ENCODE measurements at places on chromosomes 4 and X. TPM values are rescaled to one million over a fixed set of nuclear protein-coding genes. Genes with fewer than 3 reads are reported as not detected.

- DNase-seq = peak; percentile 82
Observed at GRCh38 chr4:16969696-16970135, 71.3 kb upstream of the LDB2 start.

MED12 gene
- total RNA-seq = 49.2 TPM

TMEM156 gene
- not detected for total RNA-seq

ZFYVE28 gene
- total RNA-seq = 21.3 TPM

- DNase-seq = no peak
Observed at GRCh38 chr4:85477534-85477933, 2.6 kb downstream of the ARHGAP24 start.

- DNase-seq = no peak
Observed at GRCh38 chr4:75671802-75672421, 1.3 kb downstream of the G3BP2 start.

DNA sequence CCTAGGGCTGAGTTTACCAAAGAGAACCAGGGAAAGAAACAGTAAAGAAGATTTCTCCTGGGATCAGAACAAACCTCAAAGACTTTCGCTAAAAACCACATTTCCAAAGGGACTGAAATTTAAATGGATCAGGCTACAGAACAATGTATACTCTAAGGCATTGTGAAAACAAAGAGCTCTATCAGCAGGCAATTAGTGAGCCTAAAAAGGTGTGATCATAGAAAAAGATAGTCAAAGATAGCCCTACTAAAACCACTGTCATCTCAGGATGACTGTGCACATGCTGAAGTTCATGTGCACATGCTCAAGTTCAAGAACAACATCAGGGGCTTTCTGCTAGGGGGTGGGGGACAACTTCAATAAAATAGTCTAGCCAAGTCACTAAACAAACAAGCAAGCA lies 12.9 kb upstream of the SMIM10L2A start:
- DNase-seq = no peak

PRDM5 gene
- 12.0 TPM for total RNA-seq

GPR143 gene
- 10.6 TPM for total RNA-seq

SORBS2 gene
- 17.4 TPM for total RNA-seq

ADH4 gene
- total RNA-seq = 0.89 TPM

DNA sequence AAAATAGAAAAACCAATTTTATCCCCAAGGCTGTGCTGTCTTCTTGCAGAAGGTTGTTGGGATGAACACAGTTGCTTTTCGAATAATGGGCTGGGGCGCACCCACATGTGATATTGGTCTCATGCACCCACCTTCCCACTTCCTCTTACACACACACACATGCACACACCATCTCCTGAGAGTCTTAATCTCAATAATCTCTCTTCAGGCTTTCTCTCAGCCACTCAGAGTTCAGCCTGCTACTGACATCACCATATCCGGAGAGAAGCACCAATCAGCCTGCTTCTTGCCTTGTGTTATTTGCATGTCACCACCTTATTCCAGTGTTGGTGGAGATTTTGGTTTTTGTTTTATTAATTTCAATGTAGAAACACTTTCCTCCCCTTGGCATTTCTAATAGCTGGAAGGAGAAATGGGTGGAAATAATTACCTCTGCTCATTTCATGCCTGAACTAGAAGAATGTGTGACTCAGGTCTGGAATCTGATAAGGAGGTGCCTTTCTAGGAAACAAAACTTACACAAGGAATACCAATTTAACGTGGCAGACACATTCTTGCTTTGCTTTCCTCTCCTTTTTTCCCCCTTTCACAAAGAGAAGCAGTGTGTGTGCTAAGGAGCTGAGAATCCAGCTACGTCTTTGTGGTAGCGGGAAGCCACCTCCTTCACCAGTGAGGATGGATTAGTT lies 400.2 kb downstream of the MID1IP1 start:
- DNase-seq = no peak

DNA sequence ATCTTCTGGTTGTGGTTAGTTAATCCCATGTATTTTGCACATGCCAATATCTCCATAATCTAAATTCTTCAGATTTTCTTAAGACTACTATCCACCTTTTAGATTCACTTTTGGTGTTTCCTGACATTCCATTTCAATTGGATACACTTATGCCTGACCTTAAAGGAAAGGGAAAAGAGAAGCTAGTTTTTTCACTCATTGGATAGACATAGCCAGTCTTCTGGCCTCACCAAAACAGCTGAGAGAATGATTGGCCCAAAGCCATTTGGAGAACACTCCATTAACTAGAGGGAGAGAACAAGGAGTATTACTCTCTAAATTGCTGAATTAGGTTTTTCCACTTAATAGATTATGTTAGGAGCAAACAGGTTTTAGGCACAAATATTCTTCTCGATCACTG lies 4.0 kb downstream of the PRPS1 start:
- DNase-seq = no peak

DNA sequence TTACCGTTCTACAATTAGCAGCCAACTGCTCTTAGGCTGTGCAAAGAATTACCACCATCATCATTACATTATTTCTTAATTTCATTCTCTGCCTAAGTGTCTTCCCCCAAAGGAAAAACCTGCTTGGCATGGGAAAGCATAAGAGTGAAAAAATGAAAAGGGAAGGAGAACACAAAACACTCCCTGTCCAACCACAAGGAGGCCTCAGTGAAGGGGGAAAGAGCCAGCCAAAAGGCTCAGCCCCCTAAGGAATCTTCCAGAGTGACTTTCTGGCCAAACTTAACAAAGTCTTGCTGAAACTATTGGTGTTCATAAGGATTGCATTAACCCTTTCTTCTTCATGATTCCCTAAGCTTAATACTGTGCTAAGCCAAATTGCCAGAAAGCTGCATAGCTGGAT lies 287.4 kb downstream of the SMARCA1 start:
- no peak for DNase-seq
